ENCODE measurements at places on chromosomes 2 and 18. TPM values are rescaled to one million over a fixed set of nuclear protein-coding genes. Genes with fewer than 3 reads are reported as not detected.

The IL1B gene
- polyA plus RNA-seq, result 161 TPM

The CRYGD gene
- polyA plus RNA-seq, result not detected

The LTBP1 gene
- polyA plus RNA-seq, result 13.7 TPM

The TTR gene
- polyA plus RNA-seq, result not detected

The TCF7L1 gene
- 3.1 TPM for polyA plus RNA-seq

The ANTXR1 gene
- polyA plus RNA-seq, result 26.5 TPM

The MAB21L4 gene
- 0.29 TPM for polyA plus RNA-seq

The MREG gene
- polyA plus RNA-seq, result 14.1 TPM

The ITPRIPL1 gene
- 0.17 TPM for polyA plus RNA-seq

The ALKAL2 gene
- polyA plus RNA-seq, result not detected

The RAX gene
- not detected for polyA plus RNA-seq

The TGFA gene
- polyA plus RNA-seq, result 82.0 TPM

DNA sequence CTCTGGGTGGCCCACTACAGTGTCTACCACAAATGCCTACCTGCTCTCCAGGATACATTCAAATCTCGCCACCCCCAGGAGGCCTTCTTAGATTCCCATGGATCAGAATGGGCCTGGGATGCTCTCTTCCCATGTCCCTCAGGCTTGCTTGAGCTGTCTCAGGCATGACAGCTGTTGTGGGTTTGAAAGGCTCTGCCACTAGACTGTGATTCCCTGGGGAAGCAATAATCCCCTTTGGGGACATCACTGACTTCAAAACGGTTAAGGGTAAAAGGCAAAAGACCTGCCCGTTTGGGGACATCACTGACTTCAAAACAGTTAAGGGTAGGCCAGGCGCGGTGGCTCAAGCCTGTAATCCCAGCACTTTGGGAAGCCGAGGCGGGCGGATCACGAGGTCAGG, 35.8 kb upstream of the ZNF516 start:
- no peak for DNase-seq

GRCh38 chr2:240235811-240236210, 95.4 kb upstream of the OTOS start:
- DNase-seq, result no peak

DNA sequence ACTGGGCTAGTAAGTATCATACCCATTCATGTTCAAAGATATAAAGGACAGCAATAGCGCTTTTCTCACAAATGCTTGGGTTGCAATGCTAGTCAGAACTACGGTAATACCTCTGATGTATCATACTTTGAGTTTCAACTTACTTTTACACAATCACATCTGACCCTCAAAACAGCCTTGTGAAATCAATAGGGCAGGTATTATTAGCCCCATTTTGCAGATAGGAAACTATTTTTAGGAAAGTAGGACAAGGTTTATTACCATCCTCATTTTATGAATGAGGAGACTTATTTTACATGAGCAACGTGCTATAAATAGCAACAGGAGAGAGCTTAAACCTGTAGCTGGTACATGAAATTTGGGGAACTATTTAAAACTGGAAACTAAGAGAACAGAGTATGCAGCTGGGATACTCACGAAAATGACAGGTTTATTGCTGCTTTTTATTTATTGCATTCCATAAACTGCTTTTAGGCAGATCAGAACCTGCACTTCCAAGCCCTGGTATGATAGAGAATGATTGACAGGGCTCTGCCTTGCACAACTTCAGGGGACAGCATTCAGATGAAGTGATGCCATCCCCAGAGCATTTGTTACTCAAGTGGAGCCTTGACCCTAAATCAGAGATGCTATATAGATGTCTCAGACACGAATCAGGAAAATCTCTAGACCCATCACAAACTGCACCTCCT, 42.4 kb upstream of the PPM1B start:
- DNase-seq, result peak; percentile 52

GRCh38 chr2:191150600-191151330, at the start of gene STAT4:
Gene STAT4 (minus strand): TSS chr2:191150994. CDS start chr2:191148203, 2,791 bp downstream.
- DNase-seq, result peak; percentile 64

DNA sequence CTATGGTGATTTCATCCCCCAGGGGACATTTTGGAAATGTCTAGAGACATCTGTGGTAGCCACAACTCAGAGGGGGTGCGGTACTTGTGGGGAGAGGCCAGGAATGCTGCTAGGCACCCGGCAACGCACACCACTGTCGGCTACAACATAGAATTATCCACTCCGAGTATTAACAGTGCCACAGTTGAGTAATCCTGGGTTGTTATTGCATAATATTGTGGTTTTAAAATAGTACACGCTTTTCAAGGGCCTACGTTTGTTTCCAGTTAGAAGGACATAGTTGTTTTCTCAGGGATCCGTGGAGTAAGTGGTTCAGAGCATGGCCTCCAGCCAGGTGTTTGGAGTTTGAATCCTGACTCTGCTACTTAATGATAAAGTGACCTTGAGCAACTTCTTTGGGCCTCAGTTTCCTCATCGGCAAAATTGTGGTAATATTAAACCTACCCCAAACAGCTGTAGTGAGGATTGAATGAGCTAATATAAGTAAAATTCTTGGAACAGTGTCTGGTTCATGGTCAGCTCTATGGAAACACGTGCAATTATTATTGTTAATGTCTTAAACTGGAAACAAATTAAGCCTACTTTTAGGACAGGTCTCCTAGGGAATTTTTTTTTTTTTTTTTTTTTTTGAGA, 24.5 kb downstream of the CYP27A1 start:
- peak; percentile 94 for DNase-seq

GRCh38 chr2:205358351-205358815, 323.9 kb upstream of the NRP2 start:
- peak; percentile 27 for DNase-seq

DNA sequence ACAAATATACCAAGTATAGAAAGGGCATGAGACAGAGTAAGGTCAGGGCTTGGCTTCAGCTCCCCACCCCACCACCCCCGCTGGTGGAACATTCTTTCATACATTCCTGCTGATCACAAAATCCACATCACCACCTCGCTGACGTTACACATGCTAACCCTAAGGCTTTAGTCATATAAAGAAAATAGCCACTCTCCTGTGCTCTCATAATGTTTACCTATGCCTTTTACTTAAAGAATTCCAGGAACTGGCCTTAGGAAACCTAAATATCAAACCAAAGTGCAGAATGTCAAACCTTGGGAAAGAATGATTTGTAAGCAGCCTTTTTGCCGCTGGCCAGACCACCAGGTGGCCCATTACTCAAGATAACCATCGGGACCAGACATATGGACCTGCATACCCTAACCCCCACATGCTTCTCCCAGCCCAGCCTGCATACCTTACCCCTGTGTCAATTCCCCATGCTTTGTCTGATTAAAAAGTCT, 136.3 kb upstream of the SLC39A10 start:
- DNase-seq, result peak; percentile 29

DNA sequence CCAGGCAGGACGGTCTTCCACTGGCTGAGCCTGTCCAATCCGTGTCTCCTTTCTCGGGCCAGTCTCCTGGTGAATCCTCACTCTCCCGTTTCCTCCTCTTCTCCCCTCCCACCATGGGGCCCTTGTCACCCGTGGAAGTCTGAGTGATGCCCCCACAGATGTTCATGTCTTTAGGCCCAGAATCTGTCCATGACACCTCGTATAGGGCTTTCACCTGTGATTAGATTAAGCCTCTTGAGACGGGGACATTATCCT, 193.5 kb downstream of the ZFP36L2 start:
- DNase-seq, result no peak

DNA sequence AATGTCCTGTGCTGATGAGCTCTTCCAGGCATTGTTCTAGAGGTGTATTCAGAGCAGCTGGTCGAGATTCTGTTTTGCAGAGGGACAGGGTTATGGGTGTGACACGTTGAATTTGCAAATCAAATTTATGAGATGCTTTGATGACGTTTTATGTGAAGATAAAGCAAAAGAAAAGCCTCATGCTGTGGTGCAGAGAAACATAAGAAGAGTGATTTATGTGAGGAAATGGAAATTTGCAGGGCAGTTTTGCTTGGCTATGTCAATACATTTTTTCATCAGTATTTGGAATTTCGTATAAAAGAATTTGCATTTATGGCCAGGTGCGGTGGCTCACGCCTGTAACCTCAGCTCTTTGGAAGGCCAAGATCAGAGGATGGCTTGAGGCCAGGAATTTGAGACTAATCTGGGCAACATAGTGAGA, 36.4 kb downstream of the TSN start:
- DNase-seq, result no peak

GRCh38 chr2:23757686-23758433, 169.1 kb downstream of the ATAD2B start:
- peak; percentile 72 for DNase-seq

DNA sequence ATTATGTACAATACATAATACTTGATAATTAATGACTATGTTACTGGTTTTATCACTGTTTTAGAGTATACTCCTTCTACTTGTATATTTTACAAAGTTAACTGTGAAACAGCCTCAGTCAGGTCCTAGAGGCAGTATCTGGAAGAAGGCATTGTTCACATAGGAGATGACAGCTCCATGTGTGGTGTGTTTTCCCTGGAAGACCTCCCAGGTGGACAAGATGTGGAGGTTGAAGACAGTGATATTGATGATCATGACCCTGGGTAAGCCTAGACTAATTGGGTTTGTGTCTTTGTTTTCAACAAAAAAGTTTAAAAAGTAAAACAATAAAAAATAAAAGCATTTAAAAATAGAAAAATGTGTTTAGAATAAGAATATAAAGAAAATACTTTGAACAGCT, 96.4 kb downstream of the TRIB2 start:
- DNase-seq, result no peak

DNA sequence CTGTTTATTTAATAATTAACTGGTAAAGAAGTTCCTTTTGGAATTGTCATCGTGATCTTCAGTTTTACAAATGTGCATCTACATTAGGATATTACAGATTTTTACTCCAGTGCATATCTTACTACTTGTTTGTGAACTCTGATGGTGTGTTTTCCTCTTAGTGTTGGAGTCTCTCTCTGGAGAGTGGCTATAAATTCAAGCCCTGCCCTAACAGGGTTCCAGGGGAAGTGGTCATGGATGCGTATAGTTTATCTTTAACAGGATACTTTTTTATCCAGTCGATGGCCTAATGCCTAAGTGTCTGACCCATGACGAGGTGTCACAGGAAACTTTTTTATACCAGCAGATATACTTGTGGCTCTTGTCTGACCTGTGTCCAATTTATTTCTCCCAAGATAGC, 75.4 kb downstream of the CHN1 start:
- DNase-seq, result no peak

DNA sequence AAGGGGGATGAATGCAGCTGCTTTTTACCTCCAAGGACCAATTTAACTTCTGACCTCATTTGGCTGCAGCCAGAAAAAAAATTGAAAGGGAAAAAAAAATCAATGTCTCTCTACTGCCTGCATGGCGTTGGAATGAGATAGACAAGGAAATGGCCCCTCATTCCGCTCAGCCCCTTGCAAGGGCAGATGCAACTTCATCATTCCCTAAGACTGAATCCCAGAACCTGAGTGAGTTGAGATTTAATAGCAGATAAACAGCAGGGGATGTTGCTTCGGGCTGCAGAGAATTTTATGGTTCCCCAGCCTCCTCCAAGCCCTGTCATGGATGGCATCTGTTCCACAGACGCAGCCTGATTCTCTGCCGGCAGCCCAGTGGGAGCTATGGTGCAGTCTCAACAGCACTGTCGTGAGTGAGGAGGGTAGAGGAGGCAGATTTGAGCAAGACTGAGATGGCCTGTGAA, 49.0 kb downstream of the CAPN13 start:
- DNase-seq, result no peak

GRCh38 chr2:104855221-104856085, 1.5 kb downstream of the POU3F3 start:
- no peak for DNase-seq

- no peak for DNase-seq
These were observed 272.0 kb downstream of the ETAA1 start for GRCh38 chr2:67669168-67669567.

DNA sequence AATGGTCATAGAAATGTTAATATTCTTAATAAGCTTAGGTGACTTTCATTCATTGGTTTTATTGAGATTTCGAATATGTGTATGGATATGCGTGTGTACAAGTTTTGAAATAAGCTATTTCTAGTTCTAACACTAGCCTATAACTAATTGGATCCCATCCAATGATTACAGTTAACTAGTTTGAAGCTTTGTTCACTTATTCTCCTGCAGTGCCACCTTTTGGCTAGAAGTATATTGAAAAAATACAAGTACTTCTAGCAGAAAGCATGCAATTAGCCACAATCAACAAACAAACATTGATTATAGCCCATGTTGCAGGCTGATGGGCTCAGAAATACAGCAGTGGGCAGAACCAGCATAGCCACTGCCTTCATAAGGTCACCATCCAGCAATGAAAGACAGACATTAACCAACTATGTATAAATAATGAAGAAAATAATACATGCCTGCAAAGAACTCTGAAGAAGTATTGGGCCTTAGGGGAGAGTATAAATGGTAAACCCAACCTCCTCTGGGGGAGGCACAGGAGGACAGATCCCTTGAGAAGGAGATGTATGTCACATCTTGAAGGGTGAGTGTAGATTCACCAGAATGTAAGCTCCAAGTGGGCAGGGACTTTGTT, 5.1 kb upstream of the PIEZO2 start:
- DNase-seq, result peak; percentile 20

DNA sequence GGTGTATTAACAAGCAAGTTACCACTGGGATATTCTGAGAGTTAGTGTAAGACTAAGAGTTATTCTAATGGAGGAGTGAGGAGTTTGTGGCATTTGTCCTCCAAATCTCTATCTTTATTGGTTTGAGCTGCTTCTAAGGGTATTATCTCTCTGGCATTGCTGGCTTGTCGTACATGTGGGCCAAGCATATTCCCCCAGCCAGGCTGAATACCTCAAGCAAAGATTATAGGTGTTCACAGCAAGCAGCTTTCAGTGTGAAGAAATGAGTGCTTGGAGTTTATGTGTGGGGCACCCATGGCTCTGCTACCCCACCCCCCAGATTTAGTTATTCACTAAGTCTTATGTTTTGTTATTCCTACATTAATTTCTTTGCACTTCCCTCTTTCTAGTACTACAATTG, 193.6 kb upstream of the FANCL start:
- no peak for DNase-seq

DNA sequence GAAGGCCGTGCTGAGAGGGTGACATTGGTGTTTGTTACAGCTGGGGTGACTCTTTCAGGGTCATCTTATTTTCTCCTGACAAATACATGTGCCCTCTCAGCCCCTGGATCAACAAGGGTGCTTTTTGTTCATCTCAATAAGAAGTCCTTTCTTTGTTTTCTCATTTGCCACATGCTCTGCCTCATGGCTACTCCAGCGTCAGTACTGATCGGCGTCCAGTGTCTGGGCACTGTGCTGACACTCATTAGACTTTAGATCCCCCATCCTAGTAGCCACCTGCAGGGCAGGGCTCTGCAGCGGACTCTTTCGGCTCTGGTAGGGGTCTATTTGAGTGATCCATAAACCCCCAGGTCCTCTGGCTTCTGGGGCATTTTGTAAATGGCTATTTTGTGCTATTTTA, 38.4 kb downstream of the NPPC start:
- DNase-seq, result no peak

Measured in mammary epithelial cell (primary cell).